Central memory CD4-positive, alpha-beta T cell (primary cell): ENCODE measurements at places on chromosomes 16 and 17.

DNA sequence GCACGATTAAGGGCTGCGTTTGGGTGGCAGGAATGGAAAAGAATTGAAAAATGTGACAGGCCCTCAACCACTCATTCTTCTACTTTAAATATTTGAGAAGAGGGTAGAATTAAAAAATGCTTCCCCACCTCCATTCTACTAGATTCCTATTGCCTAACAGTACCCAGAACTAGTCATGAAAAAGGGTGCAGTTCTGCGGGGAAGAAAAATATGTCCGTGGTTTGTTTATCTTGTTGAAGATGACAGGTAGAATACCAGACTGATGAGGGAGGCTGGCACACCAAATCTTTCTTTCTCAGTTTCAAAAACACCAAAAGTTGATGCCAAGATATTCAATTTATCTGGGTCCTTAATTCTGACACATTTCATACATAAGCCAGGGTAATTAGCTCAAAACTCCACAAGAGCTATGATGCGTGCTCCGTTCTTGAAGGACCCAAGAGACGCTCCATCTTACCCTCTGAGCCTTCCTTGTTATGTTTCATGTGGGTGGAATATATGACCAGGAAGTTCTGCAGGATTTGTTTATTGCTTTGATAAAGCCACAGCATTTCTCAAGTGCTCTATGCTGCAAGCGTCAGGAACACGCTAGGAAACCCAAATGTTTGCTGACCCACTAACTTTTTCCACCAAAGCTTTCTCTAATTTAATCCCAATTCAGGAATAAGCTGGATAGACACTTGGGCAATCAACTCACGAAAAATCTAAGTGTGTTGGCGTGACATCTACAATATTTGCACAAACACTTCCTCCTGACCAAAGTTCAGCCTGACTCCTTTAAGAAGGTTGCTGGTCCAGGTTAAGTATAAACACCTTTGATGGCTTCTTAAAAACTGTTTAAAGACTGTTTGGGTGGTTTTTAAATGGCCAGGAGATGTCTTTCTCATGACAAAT, 20.6 kb upstream of the GAN start:
- no peak for DNase-seq

GRCh38 chr17:77597418-77598240, 360.9 kb upstream of the TNRC6C start:
- DNase-seq, result no peak

DNA sequence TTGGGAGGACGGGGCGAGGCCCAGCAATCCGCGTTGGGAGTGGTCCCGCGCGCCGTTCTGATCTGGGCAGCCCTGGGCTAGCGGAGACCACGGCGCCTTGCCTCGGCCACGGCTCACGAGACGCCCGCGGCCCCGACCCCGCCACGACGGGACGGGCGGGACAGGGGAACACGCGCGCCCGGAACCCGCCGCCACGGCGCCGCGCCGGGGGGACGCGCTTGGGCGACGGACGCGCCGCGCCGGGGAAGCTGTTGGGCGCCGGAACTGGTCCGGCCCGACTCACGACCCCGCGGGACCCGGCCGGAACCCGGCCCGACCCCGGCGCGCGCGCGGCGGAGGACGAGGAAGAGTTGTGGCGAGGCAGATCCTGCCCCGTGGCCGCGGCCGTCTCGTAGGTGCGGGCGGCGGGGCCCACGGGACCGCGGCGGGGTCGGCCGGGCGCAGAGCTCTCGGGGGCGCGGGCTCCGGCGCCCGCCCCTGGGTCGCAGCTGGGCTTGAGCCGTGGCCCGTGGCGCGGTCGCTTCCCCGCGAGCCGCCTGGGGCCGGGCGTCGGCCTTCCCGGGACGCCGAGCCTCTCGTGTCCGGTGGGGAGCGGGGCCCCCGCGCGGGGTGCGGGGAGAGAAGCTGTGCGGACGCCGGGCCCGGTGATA, at the start of gene ACSF3:
Gene ACSF3 (plus strand): TSS at position 251 of the 650 bp plus-strand sequence. CDS start 6,830 bp downstream, outside the sequence.
- peak; percentile 56 for DNase-seq

DNA sequence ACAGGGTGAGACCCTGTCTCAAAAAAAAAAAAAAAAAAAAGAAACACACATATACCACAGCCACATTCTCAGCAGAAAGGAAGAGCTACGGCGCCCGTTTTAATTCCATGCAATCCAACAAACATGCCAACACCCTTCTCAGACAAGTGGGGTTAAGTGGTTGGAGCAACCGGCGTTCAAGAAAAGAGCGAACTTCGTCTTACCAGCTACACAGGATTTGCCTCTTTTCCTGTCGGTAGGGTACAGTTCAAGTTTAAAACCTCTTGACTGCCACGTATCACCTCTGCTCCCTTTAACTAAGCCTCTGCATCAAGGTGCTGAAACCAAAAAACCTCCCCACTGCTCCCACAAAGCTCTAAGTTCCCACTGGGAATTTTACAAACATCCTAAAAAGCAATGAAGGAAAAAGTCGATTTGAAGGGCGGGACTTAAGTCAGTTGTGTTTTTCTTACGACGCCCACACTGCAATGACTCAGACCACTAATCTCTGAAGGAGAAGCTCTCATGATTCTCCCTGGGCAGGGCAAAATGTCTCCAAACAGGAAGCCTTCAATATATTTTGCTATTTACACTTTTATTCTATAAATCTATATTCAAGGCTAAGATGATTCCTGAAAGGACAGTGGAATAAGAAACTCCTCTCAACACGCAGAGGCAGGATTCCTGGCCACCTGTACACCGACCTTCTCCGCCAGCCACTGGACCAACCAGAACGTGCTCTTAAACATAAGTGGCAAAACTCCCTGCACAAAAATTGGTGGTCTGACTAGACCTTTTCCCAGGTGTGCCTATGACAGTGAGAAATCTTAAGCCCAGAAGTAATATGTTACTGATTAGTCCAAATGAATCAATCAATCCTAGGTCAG, 18.8 kb downstream of the SRP68 start:
- DNase-seq, result no peak

DNA sequence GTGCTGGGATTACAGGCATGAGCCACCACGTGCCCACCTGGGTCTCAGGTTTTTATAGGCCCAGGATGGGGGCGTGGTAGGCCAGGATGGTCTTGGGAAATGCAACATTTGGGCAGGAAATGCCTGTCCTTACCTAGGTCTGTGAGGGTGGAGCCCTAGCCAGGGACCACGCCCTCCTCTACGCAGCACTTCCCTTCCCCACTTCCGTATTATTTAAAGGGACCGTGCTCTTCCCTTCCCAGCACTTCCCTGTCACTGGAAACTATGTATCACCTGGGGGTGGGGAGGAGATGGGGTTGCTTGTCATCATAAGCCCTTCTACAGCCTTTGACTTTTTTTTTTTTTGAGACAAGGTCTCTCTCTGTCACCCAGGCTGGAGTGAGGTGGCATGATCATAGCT, 238.9 kb upstream of the NLRP1 start:
- no peak for DNase-seq

GRCh38 chr17:1122533-1123392, 57.0 kb downstream of the ABR start:
- peak; percentile 70 for DNase-seq

- DNase-seq, result peak; percentile 32
Measured at GRCh38 chr16:50121721-50122445, 31.2 kb upstream of the TENT4B start.

DNA sequence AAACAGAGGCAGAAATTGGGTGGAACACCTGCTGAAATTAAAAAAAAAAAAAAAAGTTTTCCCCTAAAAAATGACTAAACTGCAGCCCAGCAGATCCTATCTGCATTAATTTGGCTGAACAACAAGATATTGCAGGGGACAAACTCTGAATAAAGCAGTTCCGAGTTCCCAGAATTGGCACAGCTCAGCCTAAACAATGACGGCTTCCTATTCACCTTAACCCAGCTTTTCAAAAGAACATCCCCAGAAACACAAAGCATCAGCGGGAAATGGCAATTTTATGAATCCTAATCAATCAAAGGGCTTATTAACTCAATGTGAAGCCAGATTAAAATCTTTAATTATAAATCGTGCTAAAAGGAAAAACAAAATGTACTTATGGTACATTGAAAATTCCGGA, 497.8 kb upstream of the ZFHX3 start:
- no peak for DNase-seq

GRCh38 chr17:13933441-13934276, 135.6 kb upstream of the COX10 start:
- DNase-seq, result no peak

DNA sequence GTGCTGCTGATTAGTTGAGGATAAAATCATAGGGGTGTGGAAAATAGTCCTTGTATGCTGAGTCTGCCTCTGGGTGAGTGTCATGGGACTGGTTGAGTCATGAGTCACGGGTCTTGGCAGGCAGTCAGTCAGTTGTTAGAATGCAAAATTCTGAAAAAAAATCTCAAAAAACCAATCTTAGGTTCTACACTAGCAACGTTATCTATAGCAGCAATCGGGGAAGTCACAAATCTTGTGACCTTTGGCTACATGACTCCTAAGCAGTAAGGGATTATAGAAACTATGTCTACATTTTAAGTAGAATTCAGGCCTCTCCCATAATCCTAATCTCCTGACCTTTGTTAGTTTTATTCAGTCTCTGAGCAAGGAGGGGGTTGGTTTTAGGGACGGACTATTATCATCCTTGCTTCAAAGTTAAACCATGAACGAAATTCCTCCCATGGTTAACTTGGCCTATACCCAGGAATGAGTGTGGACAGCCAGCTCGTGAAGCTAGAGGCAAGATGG, 18.0 kb upstream of the PMFBP1 start:
- no peak for DNase-seq

GRCh38 chr17:67573987-67574657, 143.6 kb upstream of the NOL11 start:
- no peak for DNase-seq

- DNase-seq, result peak; percentile 45
Measured at GRCh38 chr17:51371732-51372151, 111.4 kb downstream of the UTP18 start.

- DNase-seq, result no peak
Measured at GRCh38 chr16:8047736-8048135, 542.6 kb downstream of the TMEM114 start.

GRCh38 chr17:8062807-8063483, 24.1 kb downstream of the ALOX15B start:
- no peak for DNase-seq

DNA sequence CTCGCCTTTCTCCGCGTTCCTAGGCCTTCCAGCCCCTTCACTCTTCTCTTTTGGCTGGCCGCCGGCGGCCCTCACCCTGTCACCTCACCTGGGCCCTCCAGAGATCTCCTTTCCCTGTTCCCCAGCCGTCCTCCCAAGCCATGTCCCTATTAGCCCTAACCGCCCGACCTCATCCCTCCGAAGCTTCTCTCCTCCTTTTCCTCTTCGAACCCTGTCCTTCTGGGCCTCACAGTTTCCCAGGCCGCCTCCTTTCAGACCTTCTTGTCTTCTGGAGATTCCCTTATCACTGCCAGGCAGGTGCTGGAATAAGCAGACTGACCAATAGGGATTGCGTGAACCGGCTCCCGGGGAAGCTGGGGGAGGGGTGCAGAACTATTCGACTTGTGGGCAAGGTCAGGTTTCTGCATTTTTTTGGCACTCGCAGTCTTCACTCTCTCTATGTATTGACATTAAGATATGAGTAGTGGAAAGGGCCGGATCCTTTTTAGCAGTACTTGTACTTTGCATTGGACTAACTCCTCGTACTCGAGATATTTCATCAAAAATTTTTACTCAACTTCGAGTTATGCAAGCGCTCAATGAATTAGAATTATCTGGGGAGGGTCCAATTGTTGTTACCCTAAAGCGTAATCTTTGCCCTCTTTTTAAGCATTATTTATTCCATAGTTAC, 690 bp downstream of the RHOT1 start:
- DNase-seq, result no peak

DNA sequence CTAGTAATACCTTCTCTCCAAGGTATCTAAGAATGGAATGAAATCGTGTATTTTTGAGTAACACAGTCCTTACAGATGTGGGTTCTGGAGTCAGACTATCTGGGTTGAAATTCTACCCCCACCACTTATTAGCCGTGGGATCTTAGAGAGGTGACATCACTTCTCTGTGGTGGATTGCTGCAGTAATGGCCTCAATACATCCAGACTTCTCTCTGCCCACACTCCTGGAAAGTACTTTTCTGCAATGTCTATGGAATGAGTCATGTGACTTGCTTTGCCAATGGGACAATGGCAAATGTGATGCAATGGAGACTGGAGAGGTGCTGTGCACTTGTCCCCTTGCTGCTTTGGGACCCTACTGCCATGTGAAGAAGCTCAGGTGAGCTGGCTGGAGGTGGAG, 418.2 kb downstream of the HAPSTR1 start:
- DNase-seq, result no peak

DNA sequence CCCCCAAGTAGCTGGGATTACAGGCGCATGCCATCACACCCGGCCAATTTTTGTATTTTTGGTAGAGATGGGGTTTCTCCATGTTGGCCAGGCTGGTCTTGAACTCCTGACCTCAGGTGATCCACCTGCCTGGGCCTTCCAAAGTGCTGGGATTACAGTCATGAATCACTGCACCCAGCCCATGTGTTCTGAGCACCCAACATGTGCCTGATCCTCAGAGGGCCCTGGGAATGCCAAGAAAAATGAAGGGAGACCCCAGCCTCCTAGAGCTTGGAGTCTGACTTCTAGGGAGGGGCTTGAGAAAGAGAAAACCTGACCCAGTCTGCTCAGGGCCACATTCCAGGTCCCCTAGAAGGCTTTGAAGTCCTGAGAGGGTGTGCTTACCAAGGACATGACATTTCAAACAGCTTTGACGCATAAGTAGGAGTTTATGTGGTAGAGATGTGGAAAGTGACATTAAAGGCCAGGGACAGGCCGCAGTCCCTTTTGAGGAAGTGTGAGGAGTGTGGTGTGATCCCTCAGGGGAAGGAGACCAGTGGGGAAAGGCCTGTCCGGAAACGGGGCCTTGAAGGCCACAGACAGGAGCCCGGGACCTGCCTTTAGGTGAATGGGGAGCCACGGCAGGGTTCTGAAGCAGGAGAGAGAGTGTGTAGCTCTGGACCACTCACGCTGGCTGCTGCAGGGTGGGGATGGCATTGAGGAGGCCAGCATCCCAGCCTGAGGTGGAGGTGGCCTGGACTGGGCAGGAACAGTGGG, 1.1 kb upstream of the CCL22 start:
- DNase-seq, result no peak

DNA sequence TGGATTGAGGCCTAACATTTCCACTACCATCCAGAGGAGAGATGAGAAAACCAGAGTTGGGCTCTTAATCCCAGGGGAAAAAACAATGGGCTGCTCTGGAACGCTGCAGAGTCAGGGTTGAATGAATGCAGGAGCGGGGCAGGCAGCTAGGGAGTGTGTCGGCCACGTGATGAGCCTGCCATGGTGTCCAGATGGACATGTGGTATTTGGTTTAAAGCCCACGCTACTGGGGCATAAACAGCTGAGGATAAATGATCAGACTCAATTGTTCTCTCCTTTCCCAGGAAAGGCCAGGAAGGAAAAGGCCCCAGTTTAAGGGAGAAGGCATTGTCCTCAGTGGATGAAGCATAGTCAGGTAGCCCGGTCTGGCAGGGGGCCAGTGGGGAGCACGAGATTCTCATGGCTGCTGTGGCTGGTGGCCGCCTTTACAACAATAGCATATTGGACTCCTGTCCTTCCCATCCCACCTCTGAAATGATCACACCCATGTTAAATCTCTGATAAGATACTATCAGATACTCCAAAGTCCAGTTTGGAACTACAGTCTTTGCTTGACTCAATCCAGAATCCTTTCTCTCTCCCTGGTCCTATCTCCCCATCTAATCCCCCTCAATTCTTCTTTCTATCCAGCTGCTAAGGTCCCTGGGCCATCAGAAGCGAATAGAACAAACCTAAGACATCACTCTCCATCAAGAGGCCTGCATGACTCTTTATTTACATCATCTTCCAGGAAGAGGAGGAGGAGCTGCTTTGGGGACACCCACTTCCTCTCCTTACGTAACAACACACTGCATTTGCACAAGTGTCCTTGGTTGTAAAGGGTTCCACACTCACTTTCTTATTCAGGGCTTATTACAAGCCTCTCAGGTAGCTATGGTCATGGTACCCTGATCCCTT, 20.4 kb downstream of the CA4 start:
- DNase-seq, result no peak

- DNase-seq, result no peak
Measured at GRCh38 chr17:9011001-9011400, 10.3 kb upstream of the NTN1 start.
